ENCODE measurements at places on chromosomes 16 and 17.

- no peak for DNase-seq
Observed at GRCh38 chr17:80751946-80752581, 207.4 kb downstream of the RPTOR start.

GRCh38 chr16:82082543-82083244 is 47.6 kb downstream of the HSD17B2 start:
- DNase-seq: no peak

DNA sequence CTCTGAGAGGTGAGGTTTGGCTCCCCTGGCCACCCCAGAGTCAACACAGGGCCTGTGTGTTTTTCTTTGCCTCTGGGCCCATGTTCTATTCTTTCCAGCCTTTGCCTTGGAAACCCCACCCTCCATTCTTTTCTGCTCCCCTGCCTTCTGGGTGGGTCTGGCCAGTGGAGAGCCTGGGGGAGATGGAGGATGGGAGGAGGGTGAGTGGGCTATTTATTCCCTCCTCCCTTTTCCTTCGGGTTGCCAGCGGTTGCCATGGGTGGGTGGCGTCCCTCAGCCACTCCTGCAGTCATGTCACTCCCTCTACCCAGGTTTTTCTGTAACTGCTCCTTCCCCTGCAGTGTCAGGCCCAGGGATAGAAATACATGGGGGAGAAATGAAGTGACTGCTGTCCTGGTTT is 15.5 kb downstream of the CMIP start:
- no peak for DNase-seq

GRCh38 chr17:2380226-2380922 is 20.5 kb downstream of the MNT start:
- DNase-seq: no peak

DNA sequence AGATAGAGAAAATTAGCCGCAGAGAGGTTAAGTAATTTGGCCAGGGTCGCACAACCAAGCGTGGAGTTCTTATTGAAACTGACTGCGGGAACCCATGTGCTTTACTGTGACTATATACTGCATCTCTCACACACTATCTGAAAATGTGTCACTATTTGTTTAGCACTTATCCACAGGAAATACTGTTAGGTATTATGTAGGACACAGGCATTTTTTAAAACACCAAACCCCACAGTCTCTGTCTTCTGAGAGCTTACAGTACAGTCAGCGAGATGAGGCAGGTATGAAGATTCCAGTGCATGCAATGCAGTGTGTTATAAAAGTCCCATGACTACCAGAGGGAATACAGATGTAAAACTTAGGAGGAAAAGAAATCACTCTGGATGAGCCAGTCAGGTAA is 11.3 kb downstream of the RBL2 start:
- DNase-seq: no peak

DNA sequence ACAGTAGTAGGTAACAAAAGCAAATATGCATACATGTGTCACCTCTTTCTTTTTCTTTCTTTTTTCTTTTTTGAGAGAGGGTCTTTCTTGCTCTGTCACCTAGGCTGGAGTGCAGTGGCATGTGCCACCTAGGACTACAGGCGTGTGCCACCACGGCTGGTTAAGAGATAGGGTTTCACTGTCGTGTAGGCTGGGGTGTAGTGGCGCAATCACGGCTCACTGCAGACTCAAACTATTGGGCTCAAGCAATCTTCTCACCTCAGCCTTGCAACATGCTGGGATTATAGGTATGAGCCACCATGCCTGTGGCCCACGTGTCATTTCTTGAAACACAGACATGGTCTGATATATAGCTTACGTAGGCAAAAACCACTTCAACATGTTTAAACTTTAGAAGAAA is 397.7 kb upstream of the PMFBP1 start:
- DNase-seq: no peak

DNA sequence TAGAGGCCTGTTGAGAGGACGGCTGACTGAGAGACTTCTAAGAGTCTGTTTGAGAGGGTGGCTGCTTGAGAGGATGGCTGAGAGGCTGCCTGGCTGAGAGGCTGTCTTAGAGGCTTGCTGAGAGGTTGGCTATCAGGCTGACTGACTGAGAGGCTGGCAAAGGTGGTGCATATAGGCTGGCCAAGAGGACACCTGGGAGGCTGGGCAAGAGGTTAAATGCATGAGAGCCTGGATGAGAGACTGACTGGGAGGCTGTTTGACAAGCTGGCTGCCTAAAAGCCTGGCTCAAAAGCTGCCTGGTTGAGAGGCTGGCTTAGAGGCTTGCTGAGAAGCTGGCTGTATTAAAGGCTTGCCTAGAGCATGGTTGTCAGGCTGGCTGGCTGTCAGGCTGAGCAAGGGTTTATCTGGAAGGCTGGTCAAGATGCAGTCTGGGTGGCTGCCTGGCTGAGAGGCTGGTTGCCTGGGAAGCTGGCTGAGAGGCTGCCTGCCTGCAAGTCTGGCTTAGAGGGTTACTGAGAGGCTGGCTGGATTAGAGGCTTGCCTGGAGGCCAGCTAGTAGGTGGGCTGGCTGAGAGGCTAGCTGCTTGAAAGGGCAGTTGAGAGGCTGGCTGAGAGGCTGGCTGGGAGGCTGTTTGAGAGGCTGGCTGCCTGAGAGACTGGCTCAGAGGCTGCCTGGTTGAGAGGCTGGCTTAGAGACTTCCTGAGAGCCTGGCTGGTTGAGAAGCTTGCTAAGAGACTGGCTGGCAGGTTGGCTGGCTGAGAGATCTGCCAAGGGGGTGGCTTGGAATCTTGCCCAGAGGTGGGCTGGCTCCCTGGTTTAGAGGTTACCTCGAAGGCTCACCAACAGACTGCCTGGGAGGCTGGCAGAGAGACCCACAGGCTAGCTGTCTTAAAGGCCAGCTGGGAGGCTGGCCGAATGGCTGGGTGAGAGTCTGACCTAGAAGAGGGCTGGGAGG is 38.3 kb upstream of the ACSM2B start:
- DNase-seq: no peak

- DNase-seq: no peak
Observed at GRCh38 chr17:57107498-57108101, 22.6 kb downstream of the AKAP1 start.

GRCh38 chr17:8324923-8325322 is 14.7 kb upstream of the ODF4 start:
- no peak for DNase-seq

GRCh38 chr16:46801428-46802049 is 29.4 kb downstream of the C16orf87 start:
- DNase-seq: no peak

DNA sequence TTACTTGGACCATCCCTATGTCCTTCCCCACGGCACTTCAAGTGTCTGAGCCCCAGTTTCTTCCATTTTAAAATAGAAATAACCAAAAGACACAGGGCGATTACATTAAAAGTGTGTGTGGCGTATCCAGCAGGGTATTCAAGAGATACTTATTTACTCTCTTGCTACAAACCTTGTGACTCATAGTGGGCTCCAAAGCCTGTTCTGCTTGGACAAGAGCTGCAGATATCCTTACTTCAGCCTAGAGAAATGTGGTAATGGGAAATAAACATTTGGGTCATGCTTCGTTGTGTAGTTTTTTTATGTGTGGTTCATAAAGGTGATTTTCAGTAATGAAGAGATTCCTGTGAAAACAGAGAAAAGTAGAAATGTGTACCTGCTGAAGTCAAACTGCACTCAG is 288.9 kb upstream of the CDH11 start:
- DNase-seq: no peak

DNA sequence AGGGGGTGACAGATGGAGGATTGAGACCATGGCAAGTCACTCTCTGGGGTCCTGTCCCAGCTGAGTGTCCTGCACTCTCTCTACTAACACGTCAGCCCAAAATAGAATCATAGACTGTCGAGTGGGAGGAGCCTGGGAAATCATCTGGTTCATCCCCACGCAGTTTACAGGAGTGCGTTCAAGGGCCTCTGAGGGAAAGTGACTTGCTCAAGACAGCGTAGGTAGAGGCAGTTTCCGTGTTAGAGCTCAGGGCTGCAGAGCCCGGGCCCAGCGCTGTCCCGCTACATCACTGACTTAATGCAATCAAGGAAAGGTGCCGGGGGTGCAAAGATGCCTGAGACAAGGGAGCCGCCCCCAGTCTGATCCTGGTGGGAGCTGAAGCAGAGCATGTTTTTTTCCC is 10.3 kb downstream of the GSG1L2 start:
- DNase-seq: no peak

DNA sequence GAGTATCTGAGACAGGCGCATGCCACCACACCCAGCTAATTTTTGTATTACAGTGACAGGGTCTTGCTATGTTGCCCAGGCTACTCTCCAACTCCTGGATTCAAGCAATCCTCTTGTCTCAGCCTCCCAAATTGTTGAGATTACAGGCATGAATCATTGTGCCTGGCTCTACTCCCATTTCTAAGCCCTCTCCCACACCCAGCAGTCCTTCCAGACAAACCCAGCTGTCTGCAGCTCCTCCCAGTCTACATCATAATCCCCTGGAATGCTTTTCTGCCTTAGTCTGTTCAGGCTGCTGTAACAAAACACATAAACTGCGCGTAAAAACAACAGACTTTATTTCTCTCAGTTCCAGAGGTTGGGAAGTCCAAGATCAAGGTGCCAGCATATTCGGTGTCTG is 144.5 kb downstream of the GRIN2A start:
- DNase-seq: no peak

GRCh38 chr16:64952177-64952576 is 169.7 kb downstream of the CDH11 start:
- no peak for DNase-seq

DNA sequence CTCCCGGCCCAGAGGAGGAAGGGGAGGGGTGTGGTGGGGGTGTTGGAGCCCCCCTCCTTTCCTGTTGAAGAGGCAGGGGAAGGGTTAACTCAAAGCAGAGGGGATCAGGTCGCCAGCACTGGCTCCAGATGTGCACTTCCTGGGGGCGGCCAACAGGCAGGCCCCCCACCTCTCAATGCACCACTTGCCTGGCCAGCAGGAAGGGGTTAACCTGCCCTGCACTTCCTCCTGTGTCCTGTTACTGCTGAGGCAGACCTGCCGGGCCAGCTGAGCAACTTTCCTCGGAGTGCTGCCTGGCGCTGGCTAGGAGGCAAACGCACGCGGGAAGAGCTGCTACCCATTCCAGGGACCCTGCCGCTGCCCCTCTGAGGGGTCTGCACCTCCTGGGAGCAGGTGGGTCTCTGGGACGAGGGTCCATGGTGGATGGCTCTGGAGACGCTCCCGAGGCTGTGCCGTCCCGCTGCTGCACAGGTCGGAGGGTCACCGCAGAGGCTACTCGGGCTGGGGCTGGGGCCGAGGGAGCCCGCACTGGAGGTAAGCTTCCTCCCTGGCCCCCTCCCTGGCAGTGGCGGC is at the start of gene EPN3:
Gene EPN3, plus strand, starts transcription at position 284 of the 573 bp plus-strand sequence. CDS start 3,822 bp downstream, outside the sequence.
- DNase-seq: no peak

DNA sequence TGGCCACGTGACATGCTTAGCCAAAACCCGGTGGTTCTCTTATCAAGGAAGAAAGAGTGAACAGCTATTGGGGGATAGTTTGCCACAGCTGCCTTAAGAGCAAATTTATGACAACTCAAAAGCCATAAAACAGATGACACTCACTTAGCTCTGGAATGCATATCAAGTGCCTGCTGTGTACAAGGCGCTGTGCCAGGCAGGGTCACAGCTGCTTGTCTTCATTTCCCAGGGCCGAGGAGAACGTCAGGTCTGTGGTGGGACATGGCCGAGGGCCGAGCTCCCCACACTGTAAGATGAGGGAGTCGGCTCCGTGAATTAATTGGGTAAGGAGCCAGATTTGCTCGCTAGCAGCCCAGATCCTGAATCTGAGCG is 14.0 kb downstream of the EEF2K start:
- DNase-seq: no peak

DNA sequence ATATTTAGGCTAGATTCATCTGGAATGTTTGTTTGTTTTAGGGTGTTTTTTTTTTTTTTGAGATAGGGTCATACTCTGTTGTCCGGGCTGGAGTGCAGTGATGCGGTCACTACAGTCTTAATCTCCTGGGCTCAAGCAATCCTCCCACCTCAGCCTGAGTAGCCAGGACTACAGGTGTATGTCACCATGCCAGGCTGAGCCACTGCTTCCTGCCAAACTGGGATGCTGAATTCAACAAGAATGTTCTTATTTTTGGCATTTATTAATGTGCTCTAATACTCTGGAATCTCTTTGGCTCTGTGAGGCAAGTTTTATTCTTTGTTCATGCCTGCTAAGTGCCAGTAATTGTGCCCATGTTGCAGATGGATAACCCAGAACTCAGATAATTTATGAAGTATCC is 21.5 kb downstream of the SP2 start:
- DNase-seq: no peak

DNA sequence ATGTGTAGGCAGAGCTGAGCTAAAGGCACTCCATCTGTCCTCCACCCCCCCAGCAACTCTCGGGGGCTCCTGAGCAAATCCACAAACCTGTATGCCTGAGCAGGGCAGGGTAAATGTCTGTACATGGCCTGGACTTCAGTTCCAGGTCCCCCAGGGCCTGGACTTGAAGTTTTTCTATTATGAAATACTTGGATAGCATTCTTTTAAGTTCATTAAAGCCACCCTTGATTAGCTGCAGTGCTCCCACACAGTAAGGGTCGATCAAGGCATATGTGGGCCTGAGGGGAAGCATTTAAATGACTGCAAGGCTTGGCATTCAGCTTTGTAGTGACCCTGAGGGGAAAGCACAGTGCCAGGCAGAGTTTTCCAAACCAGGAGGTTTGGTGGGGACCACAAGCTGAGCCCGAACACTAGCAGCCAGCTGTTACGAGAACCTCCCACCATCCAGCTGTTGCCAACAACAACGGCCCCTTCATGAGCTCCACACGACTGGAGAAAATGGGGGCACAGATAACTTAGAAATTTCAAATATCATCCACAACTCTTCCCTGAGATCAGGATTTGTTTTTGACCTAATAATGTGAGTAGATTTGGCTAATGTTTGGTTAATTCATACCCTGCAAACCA is 6.7 kb downstream of the FAM117A start:
- DNase-seq: no peak

DNA sequence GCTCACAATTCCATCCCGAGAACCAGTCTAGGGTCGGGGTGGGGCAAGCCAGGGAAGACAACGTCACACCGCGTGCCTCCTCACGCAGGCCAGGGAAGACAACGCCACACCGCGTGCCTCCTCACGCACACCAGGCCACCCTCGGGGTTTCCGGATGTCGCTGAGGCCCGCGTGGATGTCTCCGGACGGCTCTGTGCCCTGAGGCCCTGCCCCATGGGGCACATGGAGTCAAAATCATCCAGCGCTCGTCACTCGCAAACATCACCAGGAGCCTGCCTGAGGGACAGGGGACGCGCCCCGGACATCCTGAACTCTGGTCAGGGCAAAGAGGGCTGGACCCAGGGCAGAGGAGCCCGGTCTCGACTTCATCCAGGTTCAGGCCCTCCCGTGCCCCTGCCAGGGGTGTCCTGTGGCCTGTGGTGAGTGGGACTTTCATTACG is 3.7 kb downstream of the TMEM204 start:
- DNase-seq: no peak

GRCh38 chr17:81810476-81810875 is 6.5 kb downstream of the GCGR start:
- no peak for DNase-seq

- no peak for DNase-seq
Observed at GRCh38 chr16:49619811-49620157, 236.1 kb downstream of the ZNF423 start.

DNA sequence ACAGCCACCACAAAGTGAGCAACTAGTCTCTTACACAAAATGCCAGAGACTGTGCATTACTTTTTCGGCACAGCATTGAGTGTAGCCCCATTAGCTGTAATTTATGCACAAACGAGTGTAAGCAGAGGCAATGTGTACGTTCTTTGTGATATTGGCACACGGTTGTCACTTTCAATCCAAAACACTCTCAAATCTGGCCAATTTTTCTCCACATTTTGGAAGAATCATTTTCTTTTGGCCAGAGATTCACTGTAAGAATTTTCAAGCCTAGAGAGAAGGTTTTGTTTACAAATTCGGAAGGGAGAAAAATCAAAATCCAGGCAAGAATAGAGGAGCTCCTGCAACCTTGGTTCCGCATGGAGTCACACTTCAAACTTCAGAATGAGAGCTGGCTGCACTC is 15.4 kb upstream of the KIF2B start:
- no peak for DNase-seq
